Stimulated activated CD4-positive, alpha-beta T cell treated with anti-CD3 and anti-CD28 coated beads, Interleukin-2, amount 100 ng/mL, for 24 hours (primary cell): ENCODE measurements at places on chromosomes 5 and 9.

GRCh38 chr5:143164557-143164956 is 238.9 kb downstream of the NR3C1 start:
- DNase-seq = no peak

- no peak for DNase-seq
Observed at GRCh38 chr5:93017849-93018248, 563.2 kb downstream of the NR2F1-AS1 start.

- DNase-seq = no peak
Observed at GRCh38 chr9:32004431-32005076, 379.9 kb upstream of the ACO1 start.

GRCh38 chr9:27514551-27514950 is 9.5 kb upstream of the IFNK start:
- no peak for DNase-seq

- DNase-seq = no peak
Observed at GRCh38 chr5:132420706-132421272, 51.3 kb downstream of the SLC22A5 start.

- no peak for DNase-seq
Observed at GRCh38 chr9:35656831-35657545, 831 bp downstream of the RMRP start.

DNA sequence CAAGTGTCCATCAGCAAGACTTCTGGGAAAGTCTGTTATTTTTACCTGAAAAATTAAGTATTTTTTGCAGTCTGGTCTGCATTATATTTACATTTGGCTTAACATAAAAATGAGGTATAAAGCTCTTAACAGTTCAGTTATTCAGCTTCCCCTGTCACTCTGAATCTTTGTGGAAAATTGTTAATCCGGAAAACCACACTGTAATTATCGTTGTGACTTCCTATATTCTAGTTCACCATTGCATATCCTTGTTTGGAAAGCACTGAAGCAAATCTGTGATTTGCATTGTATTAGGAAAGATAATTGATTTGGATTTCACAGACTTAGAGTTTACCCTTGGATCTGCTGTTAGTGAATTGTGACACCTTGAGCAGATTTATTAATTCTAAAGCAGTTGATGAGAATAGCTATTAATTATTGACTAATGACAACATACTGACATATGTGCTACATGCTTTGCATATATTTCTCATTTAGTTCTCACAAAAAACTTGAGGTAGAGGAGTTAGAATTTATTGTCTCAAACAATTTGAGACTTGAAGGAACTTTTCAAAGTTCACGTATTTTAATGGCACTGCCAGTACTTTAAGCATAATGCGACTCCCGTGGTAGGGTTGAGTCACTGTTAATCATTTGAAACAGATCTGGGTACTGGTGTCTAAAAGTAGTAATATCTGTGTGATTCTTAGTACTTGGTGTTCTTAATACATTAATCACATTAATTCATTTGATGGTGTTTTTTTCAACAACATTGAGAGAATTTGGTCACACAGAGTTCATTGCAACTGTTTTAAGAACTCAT is 71.8 kb upstream of the LRRC70 start:
- DNase-seq = no peak

- DNase-seq = no peak
Observed at GRCh38 chr5:172612771-172613170, 28.3 kb upstream of the NEURL1B start.

GRCh38 chr5:1669276-1670155 is 130.1 kb downstream of the MRPL36 start:
- no peak for DNase-seq

- no peak for DNase-seq
Observed at GRCh38 chr5:95866435-95867040, 44.0 kb upstream of the GLRX start.

DNA sequence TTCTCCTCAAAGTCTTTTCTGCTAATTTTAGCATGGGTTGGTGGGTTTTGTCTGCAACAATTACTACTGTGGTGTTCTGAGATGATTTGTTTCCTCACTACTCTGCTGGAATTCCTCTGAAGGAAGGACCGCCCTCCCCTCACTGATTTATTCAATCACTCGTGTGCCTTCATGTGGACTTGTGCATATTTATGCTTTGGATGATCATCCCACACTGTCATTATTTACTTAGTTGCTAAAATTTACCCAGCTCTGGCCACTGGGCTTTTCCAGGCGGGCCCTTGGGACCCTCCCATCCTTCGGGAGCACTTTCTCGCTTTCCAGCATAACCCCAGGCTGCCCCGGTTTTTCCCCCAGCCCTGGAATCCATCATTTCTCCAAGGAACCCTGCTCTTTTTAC is 41.7 kb upstream of the NKD2 start:
- no peak for DNase-seq

GRCh38 chr5:94389515-94389899 is 228.9 kb downstream of the KIAA0825 start:
- DNase-seq = no peak

DNA sequence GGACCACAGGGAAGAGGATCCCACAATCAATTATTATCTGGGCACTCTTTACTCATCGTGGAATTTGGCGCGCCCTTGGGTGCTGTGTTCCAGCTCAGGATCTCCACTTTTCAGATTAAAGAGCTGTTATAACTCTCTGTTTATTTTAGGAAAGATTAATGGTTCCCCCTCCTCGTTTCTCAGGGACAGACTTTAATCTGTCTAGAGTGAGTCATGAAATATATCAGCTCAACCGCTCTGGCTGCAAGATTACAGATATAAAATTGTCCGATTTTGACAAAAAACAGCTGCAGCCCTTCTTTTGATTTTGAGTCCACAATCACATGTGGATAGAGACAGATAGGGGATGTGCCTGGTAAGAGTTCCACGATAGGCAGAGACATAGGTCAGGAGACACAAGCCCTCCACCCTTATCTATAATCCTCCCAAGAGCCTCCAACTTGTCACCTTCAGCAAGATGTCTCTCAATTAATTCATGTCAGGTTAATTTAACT is 77.6 kb upstream of the ANKRD55 start:
- no peak for DNase-seq

DNA sequence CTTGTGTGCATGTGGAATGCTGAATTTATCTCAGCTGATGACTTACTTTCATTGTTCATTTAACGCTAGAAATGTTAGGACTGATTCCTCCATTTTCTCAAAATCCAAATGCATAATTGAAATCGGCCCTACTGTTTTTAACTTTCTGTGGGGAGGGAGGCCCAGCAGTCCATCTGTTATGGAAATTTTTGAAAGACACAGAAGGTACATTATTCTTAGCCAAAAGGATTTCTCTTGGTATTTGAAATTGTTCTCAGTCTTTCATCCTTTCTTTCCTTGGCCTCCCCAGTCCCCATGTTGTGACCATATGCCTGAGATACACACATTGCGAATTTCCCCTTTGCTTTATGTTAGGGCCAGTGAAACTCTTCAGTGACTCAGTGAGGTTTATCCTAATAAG is 549.9 kb downstream of the IRX1 start:
- no peak for DNase-seq

GRCh38 chr9:4530375-4530774 is 40.1 kb downstream of the SLC1A1 start:
- no peak for DNase-seq

- DNase-seq = no peak
Observed at GRCh38 chr9:107373809-107374208, 90.7 kb downstream of the RAD23B start.

DNA sequence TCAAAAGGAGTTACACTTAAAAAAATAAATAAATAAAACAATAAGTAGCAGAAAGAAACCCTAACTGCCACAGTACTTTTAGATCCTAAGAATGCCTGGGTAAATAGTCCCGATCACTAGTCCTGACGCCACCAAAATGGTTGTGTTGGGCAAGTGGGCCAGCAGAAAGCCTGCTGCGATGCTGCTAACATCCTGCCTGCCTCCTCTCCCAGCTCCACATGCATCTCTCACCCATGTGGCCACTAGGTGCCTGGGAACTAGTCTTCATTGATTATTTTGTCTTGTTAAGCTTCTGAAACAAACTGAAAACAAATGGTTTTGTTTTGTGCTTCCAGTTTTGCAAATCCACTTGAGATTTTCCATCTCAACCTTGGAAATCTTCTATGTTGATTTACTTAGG is 54.4 kb upstream of the TRAF1 start:
- no peak for DNase-seq

DNA sequence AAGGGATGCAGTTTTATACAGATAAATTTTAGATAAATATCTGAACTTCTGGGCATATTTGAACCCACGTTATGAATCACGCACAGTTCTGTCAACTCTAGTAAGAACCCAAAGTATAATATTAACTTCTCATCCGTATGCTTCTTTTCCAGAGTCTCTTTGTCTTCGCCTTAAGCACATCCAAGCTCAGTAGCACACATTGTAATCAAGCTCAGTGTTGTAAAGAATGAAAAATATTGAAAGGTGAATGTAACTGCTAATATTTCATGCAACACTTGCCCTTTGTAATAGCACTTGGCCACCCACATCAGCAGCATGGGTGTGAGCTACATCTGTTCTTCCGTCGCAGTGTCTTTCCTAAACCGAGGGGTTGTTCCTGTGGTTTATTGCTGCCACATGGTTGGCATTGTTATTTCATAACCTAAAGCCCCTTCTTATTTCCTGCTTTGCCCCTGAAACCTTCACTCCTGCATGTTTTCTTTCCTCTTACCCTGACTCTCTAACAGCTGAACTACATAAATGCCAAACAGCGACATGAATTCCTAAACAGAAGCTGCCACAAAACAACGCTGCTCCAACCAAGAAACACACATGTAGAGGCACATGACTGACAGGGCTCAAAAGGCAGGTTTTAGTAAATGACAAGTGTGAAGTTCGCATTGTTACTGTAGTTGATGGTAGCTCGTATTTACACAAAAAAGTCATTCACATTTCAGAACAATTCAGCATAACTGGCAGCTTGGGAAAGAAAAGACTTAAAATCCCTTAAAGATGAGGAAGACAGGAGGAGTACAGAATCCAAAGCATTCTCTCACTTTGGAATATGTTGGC is 190.1 kb upstream of the MEF2C start:
- DNase-seq = no peak

GRCh38 chr5:6142353-6142752 is 236.0 kb downstream of the MED10 start:
- no peak for DNase-seq

- no peak for DNase-seq
Observed at GRCh38 chr5:141236516-141237313, 8.5 kb upstream of the PCDHB15 start.

DNA sequence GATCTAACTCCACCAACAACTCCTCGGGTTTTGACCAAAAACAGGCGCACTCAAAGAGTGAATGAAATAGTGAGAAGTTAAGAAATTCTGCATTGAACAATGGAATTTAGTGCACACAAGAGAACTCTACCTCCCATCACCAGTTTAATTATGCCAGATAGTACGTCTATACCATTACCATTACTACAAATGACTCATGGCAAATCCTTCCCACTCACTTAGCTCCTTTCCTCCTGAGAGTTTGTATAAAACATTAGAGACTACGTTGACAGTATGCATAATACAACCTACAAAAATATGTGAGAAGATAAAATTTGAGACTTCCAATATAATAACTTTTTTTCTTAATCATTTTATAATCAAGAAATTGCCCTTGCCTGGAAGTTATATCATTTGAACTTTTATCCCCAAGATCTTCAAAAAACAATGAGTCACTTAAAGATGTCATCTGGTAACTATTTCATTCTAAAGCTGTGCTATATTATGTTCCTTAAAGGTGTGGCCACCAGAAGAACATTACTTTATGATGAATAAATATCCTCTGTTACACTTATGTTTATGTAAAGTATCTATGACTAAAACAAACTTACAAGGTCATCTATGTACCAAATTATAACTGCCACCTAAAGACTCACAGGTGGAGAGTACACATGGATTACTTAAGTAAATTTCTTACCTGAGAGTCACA is 297.9 kb upstream of the PTGER4 start:
- no peak for DNase-seq

- no peak for DNase-seq
Observed at GRCh38 chr5:157463621-157464518, 3.9 kb downstream of the NIPAL4 start.

DNA sequence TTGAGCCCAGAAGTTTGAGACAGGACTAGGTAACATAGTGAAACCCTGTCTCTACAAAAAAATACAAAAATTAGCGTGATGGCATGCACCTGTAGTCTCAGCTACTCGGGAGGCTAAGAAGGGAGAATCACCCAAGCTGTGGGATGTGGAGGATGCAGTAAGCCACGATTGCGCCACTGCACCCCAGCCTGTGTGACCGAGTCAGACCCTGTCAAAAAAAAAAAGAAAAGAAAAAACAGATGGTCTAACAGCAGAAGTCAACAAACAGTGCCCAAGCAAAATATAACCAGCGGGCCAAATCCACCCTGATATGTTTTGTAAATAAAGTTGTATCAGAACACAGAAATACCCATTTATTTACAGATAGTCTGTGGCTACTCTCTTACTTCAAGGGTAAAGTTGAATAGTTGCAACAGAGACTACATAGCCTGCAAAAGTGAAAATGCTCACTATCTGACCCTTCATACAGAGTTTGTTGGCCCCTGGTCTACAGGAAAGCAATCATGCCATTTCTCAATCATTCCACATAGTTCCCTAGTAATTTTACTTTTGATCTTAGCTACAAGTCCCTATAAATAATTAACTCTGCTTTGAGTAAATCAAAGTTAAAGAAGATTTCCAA is 383.7 kb downstream of the TLE1 start:
- DNase-seq = no peak

DNA sequence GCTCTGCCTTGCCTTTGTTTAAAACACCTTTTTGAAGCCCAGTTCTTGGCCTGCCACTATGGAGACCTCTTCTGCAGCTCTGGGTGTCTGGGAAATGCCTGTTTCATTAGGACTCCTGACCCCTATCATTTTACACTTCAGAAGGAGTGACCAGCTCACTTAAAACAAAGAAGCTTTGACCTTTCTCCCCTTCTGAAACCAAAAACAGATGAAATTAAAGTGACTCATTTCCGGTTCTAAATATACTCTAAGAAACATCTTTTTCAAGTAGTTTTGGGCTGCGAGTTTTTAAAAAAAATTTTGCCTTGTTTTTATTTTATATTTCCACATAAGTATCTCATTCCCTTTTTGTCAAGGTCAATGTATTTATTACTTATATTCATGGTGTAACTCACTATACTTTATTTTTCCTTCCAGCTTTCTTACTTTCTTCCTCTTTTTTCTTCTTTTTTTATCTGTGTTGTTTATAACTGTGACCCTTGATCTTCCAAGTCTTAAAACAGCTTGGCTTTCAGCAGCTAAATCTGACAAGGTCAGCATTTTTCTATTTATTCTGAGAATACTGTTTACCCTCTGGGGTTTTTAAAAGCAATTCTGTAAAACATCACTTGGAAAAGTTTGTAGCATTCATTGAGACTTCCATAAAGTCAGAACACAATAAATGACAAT is 672.9 kb downstream of the NR2F1-AS1 start:
- no peak for DNase-seq

- no peak for DNase-seq
Observed at GRCh38 chr9:134867917-134868750, 12.5 kb upstream of the FCN2 start.
